T-cell (primary cell): ENCODE measurements at places on chromosomes 12 and 14.

- DNase-seq: no peak
Observed at GRCh38 chr12:65826353-65827171, 2.3 kb downstream of the HMGA2 start.

GRCh38 chr12:1536817-1537216 lies 57.6 kb downstream of the FBXL14 start:
- no peak for DNase-seq

DNA sequence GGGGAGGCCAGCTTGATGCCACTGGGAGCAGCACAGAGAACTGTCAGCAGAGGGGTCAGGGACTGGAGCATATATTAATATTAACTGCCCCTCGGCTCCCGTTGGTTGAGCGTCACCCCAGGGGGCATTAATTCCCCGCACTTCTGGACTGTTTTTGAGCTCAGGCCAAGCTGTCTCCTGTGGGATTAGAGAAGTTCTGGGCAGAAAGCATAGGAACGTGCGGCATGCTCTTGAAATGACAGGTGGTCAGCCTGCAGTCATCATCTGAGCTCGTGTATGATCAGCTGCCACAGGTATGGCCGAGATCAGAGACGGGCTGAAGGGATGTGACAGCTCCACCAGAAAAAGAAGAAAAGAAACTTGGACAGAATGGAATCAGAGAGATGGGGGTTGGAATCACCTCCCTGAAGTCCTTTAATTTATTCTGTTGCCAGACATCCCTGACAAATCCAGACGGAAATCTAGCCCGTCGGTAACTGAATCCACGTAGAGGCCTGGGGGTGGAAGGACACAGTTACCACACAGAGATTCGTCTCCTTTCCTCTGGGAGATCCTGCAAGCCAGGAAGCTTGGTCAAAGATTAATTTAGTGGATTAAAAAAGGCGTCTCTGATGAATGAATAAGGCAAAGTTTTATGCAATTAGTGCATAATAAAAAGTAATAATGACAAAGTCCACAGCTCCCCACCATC lies 23.6 kb downstream of the NR1H4 start:
- DNase-seq: no peak

- DNase-seq: no peak
Observed at GRCh38 chr12:122150127-122150681, 23.8 kb downstream of the IL31 start.

DNA sequence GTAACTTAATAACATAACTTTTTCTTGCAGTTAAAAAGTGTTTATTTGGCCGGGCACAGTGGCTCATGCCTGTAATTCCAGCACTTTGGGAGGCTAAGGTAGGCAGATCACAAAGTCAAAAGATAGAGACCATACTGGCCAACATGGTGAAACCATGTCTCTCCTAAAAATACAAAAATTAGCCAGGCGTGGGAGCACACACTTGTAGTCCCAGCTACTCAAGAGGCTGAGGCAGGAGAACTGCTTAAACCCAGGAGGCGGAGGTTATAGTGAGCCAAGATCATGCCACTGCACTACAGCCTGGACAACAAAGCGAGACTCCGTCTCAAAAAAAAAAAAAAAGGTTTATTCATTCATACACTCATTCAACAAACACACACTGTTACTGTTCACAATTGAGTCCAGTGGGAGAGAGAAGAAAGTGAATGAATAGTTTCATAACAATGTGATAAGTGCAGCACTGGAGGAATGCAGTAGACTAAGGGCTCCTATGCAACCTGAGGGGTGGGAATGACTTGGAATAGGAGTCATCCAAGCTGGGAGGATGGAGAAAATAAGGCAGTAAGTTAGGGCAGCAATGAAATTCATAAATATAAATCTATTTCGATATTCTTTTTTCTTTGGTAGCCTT lies 19.8 kb downstream of the DAD1 start:
- no peak for DNase-seq

DNA sequence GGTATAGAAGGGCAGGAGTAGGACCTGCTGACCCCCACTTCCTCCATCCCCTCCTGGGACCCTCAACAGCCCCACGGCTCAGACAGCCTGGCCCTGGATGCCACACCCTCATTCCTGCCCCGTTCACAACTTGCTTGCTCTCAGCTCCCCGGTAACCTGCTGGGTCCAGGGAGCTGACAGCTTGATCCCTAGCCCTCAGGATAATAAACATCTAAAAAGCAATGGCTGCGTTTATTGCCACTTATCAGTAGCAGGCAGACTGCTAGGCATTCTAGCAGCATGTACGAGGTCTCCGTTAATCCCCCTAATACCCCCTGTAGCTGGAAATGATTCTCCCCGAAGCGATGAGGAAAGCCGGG lies 24.3 kb upstream of the RPLP0 start:
- DNase-seq: no peak

DNA sequence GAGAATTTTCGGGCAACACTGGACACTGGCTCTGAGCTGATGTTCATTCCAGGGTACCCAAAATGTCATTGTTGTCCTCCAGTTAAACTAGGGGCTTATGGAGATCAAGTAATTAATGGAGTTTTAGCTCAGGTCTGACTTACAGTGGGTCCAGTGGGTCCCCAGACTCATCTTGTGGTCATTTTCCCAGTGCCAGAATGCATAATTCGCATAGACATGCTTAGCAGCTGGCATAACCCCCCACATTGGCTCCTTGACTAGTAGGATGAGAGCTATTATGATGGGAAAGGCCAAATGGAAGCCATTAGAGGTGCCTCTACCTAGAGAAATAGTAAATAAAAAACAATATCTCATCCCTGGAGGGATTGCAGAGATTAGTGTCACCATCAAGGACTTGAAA lies 818.9 kb downstream of the TMTC2 start:
- no peak for DNase-seq

- no peak for DNase-seq
Observed at GRCh38 chr12:101110866-101111265, 99.2 kb downstream of the SLC5A8 start.

GRCh38 chr12:68497702-68498101 lies 113.0 kb upstream of the RAP1B start:
- no peak for DNase-seq

DNA sequence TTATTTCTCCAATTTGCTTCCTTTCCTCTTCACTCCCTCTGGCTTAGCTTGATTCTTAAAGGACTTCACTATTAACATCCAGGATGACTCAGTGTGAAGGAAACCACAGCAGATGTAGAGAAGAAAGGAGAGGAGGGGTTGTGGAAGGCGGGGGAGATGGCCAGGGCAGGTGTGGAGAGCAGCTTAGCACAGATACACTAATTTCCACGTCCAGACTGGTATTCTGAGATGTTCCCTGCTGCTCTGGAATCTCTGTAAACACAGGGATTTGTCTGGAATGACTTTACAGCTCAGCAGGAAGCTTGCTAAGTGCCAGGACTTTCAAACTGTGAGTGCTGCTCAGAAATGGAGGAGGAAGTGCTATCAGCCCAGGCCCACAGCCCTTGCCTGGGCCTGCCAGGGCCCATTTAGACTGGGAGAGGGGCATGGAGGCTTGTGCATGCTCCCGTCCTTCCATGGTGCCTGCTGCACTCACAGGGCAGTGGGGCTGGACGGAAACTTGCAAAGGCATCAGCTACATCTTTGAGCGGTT lies 202.5 kb upstream of the DDHD1 start:
- DNase-seq: no peak

- DNase-seq: no peak
Observed at GRCh38 chr14:34619471-34619870, 10.5 kb downstream of the SNX6 start.

- no peak for DNase-seq
Observed at GRCh38 chr12:709455-710020, 42.8 kb upstream of the WNK1 start.

GRCh38 chr12:122503147-122503751 lies 2.5 kb upstream of the ZCCHC8 start:
- no peak for DNase-seq

GRCh38 chr12:66648033-66648735 lies 30.7 kb downstream of the GRIP1 start:
- no peak for DNase-seq

GRCh38 chr12:106281804-106282203 lies 20.7 kb upstream of the TCP11L2 start:
- DNase-seq: no peak

- DNase-seq: no peak
Observed at GRCh38 chr12:88062474-88062873, 33.3 kb upstream of the C12orf50 start.

- DNase-seq: no peak
Observed at GRCh38 chr14:96090441-96091148, 51.4 kb downstream of the C14orf132 start.

DNA sequence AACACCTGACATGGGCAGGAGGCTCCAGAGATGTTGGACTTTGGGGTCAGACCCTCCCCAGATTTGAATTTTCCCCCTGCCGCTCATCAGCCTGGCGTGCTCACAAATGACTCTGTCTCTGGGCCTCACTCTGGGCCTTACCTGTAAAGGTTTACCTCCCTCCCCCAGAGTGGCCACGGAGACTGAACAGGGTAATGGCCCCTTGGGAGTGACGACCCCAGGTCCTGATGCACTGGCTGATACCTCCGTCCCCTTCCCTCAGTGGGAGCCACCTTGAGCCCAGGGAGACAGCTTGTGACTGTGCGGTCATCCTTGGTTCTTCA lies 7.0 kb downstream of the SLC25A29 start:
- no peak for DNase-seq

DNA sequence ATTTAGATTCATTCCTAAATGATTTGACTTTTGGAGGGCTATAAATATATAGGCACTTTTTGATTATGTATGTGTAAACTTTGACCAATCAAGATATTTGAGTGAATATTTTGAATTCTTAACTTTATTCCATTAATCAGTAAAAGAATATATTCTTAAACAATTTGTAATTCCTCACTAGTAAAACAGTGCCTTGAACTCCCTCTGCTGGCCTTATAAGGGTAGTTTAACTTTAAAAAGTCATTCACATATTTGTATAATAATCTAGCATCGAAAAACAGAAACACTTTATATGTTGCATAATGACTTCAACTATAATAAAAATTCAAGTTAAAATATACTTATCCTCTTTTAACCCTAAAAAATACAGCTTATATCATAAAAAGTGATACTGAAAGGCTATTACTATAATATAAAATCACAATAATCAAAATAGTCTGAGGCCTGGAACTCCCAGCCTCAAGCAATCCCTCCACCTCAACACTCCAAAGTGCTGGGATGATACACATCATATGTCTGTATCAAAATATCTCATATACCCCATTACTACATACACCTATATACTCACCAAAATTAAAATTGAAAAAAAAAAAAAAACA lies 31.2 kb downstream of the CCDC59 start:
- no peak for DNase-seq

GRCh38 chr14:50676814-50677516 lies 8.9 kb upstream of the SAV1 start:
- DNase-seq: no peak

- no peak for DNase-seq
Observed at GRCh38 chr12:15192720-15193119, 28.5 kb downstream of the RERG start.

DNA sequence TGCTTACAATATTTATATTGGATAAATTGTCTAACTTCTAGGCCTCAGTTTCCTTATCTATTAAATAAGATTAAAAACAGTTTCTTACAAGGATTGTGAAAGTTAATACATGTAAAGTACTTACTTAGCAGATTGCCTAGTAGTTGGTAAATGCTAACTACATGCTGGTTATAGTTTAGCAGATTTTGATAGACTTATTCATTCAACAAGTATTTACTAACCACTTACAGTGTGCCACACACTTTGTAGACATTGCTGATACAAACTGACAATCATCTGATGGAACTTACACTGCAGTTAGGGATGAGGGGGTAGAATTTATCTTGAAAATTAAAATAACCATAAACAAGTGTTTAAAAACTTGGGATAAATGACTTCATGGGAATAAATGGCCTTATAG lies 50.4 kb downstream of the ARID2 start:
- DNase-seq: no peak

GRCh38 chr14:68315081-68315480 lies 477.8 kb downstream of the ZFP36L1 start:
- no peak for DNase-seq

DNA sequence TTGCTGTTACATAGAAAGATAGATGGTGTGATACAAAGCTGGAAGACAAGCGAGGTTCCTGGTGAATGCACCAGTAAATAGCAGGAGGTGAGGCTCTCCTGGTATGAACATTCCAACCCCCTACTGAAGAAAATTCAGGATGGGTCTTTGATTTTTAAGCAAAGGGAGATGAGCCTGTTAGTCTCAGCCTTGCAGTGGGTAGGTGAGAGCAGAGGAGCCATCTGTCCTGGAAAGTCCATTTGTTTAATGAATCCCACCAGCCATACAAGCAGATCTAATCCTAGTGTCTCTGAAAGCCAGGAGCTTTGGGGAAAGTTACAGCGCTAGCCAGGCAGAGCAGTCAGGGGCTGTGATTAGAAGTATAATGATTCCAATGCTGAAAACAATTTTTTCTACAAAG lies 234.8 kb upstream of the FOXN3 start:
- DNase-seq: no peak

GRCh38 chr12:64080319-64081007 lies 141.6 kb downstream of the KICS2 start:
- DNase-seq: no peak
